ENCODE measurements at places on chromosomes 6 and 20.

- DNase-seq = no peak
These were observed 18.7 kb upstream of the MEI4 start for GRCh38 chr6:77633993-77634715.

GRCh38 chr6:150567823-150568383, 31.8 kb upstream of the PLEKHG1 start:
- DNase-seq = no peak

- no peak for DNase-seq
These were observed 158.9 kb upstream of the OLIG3 start for GRCh38 chr6:137652961-137653705.

DNA sequence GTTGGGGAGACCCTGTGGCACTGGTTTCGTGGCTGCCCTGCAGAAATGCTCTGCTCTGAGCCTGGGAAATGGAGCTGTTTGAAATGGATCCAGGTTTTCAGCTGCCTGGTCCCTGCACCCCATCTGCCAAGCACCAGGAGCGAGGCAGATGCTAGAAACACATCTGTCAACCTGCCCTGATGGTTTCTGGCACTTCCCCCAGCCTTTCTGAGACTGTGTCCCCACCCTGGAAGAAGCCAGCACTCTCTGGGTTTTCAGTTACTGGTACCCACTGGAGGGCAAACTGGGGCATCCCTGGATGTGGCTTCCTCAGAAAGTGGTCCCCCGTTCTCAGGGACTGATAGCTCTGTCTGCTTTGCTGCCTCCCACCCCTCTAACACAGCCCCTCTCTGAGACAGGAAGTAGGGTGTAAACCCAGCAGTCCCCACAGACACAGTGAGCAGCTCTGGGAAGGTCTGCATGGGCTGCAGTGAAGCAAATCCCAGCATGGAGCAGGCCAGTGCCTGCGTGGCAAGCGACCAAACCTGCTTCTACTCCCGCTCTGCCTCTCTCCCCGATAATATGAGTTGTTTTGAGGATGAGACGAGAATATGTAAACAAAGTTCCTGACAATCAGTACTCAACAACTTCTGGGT, 54.2 kb upstream of the MAFB start:
- DNase-seq = no peak

DNA sequence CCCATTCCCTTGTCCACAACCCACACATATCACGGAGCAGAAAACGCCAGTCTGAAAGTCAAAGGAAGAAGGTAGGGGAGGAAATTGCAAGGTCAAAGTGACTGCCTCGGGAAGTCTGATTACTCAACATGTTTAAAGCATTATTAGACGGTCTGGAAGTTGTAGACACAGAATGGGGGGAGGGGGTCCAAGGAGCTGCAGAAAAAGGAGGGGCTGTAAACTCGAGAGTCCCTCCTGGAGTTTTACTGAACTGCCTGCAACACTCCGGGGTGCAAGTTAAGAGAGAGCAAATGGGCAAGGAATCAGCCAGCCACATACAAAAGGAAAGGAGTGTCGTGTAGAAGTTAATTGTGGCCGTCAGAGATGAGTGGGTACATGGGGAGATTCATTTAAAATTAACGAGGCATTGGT, 417.7 kb upstream of the JARID2 start:
- no peak for DNase-seq

GRCh38 chr6:11722805-11723631, 55.6 kb downstream of the ADTRP start:
- peak; percentile 39 for DNase-seq

DNA sequence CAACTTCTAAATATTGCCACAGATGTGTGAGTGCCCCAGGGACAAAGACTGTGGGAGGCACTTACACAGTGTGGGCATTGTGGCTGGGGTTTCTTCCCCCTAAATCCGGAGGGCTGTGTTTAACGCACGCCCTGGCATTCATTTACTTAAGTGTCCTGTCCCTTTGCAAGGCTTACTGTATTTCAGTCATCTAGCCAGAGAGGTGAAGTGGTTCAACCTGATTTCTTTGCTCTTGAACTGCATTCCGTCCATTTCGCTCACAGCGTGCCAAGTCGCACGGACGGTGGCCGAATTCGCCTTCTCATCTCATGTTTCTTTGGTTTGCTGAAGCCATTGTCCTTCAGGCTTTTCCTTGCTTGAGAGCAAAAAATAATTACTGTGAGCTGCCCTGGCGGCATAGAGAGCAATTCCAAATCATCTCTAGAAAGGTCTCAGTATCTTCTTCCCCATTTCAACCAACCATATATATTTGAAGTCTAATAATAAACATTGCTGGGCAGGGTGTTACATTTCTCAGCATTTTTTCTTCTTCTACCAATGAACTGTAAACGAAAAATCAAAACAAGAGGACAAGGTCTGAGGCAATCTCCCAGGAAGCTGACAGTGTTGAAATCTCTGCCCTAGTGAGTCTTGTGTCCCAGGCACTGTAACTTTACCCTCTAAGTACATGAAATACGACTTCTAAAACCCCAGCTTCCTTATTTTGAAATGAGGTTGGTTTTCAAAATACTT, 16.9 kb downstream of the SYTL3 start:
- peak; percentile 48 for DNase-seq

- no peak for DNase-seq
These were observed 48.7 kb downstream of the AKIRIN2 start for GRCh38 chr6:87653074-87653962.

GRCh38 chr20:61956396-61957342, 109.0 kb downstream of the TAF4 start:
- no peak for DNase-seq
